ENCODE measurements at places on chromosomes 6 and 20.

- DNase-seq = peak; percentile 41
These were observed 154.9 kb upstream of the MLN start for GRCh38 chr6:33958526-33959328.

DNA sequence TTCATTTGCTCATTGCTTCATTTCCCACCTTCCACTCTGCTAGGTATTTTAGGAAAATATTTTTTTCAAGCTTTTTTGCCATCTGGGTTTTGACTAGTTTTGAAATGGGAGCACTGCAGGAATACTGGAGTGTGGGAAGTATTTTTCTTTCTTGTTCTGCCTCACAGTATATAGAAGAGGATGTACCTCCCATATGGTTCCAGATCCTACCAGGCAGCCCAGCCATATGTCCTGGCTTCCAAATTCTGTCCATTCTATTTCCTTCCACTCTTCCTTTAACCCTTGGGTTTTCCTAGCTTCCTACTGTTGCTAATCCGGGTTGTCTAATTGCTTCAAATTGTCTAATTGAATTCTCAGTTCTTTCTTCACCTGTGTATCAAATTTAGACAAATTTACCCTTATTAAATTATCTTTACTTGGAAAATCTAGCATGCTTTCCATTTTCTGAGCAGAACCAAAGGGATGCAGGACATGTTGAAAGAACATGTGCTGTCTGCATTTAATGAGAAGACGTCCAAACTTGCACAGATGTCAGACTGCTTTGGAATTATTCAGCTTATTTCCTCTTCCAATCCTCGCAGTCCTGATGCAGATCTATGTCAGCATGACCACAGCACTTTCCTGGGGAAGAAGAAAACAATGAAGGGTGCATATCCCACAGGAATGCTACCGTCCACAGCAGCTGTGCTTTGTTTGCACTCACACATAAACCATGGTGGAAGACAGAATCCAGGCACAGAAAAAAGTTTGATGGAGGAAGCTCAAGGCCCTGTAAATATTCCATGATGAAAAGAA, 1273.9 kb upstream of the MAP3K7 start:
- DNase-seq = no peak

DNA sequence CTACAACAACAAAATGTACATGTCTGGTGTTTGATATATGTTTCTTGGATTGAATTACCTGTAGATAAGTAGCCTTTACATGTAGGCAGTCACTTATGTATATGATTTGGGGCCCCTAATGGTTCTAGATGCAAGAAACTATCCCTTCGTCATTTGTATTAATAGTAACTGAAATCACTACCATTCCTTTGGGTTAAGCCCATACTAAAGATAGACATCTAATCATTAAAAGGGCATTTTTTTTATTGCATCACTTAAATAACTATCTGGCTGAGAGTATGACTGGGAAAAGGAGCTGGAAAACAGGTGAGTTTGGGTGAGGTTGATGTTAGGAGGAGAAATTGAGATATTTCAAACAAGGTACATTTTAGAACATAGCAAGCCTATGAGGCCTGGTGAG, 213.5 kb upstream of the PLN start:
- no peak for DNase-seq

DNA sequence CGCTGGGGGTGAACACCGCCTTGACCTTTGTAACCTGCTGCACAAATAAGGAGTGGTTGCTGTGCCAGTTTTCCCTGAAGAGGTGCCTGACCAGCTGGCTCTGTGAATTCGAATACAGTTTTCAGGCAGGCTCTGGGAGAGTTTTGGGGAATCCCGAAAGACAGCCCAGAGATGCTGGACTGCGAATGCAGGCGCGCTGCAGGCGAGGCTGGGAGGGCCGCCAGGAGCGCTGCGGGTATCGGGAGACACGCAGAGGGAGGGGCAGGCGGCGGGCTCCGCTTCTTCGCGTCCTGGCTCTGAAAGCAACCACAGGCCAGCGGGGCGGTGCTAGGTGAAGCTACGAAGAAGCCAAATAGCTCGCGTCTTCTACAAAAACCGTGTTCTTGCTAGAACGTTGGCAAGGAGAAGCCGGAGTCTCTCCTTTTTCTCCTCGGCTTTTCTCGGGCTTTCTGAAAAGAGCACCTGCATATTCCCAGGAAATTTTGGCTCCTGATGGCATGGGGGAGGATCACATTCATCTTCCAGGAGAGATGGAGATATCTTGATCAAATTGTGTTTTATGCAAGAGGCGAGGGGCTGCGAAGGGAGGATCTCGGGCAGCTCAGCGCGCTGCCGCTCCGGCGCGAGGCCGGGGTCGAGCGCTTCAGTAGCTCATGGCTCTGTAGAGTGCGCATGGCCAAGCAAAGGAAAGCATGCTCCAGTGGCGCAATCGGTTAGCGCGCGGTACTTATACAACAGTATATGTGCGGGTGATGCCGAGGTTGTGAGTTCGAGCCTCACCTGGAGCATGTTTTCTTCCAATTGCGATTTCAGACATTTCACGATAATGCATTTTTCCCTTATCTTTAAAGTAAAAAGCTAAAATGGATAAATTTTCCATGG, 158.1 kb upstream of the ZNF184 start:
- DNase-seq = peak; percentile 87

DNA sequence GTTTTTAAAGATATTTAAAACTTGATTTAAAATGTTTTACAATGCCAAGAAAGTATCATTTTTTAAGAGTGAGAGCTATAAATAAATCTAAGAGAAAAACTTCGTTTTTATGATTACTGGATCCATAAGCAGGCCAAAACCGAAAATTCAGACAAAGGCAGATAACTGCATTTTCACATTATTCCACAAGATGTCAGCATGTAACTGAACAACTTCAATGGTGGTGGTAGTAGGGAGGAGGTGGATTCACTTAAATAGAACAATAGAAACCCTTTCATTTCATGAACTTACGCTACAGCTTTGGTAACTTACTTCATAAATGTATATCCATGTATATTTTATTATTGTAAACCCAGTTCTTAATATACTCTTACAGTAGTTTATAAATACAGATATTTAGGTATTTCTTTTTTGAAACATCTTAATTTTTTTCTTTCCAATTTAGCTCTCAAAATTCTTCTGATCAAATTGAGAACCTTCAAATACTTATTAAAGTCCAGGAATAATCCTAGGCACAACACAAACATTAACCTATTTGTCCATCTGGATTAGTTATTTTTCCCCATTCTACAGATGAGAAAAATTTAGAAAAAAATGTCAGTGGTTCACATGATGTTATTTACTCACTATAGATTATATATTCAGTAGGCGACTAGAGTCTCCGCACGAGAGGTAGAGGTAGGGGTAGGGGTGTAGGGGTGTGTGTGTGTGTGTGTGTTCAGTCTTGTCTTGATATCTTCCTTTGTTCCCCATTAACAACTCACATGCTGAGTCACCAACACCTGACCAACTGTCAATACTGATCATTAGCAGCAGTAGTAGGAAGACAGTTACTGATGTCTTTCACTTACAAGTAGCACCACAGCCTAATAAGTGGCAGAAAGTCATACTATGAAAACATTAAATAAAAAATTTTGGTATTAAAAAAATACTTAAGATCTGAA, 111.5 kb downstream of the ARHGAP18 start:
- DNase-seq = peak; percentile 38

GRCh38 chr6:157159348-157159747, 164.0 kb downstream of the TMEM242 start:
- DNase-seq = no peak

- no peak for DNase-seq
These were observed 28.8 kb downstream of the SNAP25 start for GRCh38 chr20:10247440-10247839.

- no peak for DNase-seq
These were observed 47.6 kb downstream of the MDGA1 start for GRCh38 chr6:37650071-37650481.

DNA sequence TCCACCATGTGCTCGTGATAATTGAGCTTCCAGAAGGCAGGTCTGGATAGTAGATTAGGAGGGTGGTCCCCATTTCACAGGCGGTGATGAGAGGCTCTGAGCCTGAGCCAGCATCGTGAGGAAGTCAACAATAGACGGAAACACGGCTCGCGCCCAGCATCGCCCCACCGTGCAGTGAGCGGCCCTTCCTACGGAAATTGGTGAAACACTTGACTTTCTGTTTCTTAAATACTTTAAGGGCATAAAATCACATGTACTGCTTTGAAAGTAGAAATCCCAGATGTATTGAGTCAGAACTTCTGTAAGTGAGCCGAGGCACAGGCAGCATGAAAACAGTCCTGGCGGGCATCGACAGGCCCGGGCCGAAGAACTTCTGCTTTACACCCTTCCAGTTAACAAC, 4.3 kb upstream of the KIF25 start:
- DNase-seq = no peak

- DNase-seq = no peak
These were observed 271.6 kb upstream of the SGK1 start for GRCh38 chr6:134589512-134589911.

DNA sequence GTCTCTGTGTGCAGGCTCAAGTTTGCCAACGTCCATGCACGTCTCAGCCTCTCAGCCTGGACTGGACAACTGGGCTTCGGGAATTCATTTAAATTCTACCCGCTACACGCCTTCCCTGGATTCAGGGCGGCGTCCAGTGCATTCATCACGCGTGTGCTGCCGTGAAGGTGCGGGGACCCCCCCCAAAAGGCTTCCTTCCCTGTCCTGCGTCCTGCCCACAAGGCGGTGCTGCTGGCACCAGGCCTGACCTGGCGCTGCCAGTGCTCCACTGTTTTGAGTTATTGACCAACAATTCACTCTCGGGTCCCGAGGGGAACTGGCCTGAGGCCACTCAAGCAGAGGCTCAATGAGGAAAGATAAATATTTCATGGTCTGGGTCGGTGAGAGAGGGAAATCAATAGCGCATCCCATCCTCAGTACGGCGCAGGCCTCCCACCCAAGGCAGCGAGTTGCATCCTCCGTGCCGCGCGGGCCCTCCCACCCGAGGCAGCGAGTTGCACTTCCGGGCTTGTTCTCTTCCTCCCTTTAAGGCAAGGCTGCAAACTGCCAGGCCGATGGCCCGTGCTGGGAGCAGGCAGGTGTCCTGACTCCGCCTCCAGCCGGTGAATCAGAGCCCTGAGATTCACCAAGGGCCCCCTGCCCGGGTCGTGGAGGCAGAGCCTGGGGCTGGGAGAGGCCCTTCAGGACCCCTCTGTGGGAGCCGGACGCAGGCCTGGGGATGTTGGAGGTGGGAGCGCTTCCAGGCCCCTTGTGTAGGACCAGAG, 22.8 kb upstream of the BHLHE23 start:
- peak; percentile 65 for DNase-seq

DNA sequence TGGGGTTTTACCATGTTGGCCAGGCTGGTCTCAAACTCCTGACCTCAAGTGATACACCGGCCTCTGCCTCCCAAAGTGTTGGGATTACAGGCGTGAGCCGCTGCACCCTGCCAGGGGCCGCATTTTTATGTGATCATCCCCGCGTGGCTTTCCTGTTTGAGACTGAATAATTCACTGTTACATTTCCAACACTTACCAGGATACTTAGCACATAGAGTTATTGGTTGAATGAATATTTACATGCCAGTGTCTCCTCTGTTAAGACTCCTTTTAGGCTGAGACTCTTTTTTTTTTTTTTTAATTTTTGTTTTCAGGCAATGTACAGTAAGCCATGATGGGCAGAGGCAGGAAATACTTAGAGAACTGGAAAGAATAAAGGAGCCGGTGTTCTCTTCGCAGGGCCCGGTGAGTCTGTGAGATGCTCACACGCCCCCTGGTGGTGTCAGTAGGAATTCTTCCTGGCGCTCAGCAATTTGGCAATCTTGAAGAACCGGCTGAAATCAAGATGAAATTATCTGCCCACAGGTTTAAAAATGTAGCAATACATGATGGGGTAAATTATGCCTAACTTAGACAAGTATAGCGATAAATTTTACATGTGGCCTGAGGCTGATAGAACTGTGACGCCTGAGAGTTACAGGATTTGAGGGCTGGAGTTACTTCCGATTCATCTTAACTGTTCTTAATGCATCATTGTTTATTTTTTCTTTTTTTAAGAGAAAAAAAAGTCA, 7.6 kb upstream of the RNF114 start:
- peak; percentile 85 for DNase-seq

DNA sequence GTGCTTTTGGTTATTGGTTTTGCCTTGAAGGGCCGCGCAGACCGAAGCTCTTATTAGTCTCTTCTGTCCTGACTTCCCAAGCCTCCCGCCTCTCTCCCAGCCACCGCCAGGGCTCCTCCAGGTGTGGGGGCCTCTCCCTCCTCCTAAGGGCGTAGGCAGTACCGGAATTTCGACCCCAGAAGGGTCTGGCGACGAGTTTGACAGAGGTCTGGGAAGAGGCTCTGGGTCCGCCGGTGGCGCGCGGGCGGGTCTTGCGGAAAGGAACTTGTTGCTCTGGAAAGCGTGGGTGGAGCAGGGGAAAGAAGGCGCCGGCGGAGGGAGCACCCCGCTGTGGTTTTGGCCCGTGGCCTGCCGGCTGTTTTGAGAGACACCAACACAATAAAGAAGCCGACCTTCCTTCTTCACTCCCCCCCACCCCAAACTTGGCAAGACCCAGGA, 1.8 kb downstream of the PCSK2 start:
- no peak for DNase-seq

DNA sequence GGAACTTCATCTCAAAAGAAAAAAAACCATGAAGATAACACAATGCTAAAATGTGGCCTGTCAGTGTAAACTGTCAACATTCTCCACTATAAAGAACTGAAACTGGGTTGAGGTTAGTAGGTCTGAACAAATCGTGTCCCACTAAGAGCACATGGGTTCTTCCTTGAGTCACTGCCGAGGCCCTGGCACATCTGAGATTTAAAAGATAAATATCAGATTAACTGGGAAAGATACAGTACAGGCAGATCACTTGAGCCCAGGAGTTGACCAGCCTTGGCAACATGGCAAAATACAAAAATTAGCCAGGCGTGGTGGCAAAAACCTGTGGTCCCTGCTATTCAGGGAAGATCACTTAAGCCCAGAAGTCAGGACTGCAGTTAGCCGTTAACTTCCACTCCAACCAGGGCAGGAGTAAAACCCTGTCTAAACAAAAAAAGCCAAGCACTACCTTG, 5.6 kb downstream of the EEF1A1 start:
- peak; percentile 71 for DNase-seq

GRCh38 chr20:32482442-32483261, 102.5 kb downstream of the NOL4L start:
- peak; percentile 41 for DNase-seq

- DNase-seq = no peak
These were observed 1.0 kb downstream of the NR2E1 start for GRCh38 chr6:108166664-108167448.

GRCh38 chr6:166282394-166283032, 25.7 kb downstream of the PRR18 start:
- no peak for DNase-seq

- DNase-seq = no peak
These were observed 813.0 kb downstream of the DHX35 start for GRCh38 chr20:39775110-39775509.

GRCh38 chr6:34981951-34982350, 92.9 kb downstream of the ANKS1A start:
- DNase-seq = no peak
